ENCODE measurements at places on chromosomes 7 and 10.

DNA sequence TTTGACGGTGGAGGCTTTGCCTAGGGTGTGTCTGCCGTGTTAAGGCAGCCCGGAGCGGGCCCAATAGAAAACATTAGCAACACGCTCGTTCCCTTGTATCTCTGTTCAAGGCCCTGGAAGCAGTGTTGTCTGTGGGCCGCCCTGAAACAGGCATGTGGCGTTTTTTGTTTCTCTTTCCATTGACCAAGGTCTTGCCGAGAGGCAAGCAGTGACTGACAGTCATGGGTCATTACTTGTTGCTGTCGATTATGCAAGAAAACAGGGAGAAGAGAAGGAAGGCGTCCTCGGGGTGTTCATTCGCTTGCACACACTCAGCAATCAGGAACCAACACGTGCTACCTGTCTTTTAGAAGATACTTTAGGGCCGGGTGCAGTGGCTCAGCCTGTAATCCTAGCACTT lies 92.5 kb downstream of the EZH2 start:
- DNase-seq = no peak

DNA sequence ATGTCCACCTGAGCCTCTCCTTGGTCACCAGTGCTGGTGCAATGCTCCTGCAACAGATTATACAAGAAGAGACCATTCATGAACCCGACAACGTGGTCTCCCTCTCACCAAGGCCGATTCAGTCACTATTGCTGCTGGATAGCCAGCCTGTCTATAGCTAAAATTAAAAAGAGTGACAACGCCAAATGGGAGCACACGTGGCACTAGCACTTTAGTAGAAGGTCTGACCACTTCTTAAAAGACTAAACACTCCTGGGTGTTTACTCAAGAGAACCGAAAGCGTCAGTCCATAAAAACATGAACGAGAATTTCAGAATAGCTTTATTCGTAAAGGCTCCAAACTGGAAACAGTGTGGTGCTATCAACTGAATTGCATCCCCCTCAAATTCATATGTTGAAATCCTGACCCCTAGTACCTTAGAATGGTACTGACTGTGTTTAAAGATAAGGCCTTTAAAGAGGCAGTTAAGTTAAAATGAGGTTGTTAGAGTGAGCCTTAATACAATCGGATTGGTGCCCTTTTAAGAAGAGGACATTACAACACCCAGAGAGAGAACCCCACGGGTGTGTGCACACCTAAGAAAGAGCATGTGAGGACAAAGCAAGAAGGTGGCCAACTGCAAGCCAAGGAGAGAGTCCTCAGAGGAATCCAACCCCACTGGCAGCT lies 4.4 kb upstream of the GALNTL5 start:
- no peak for DNase-seq

GRCh38 chr7:7790041-7790741 lies 71.8 kb upstream of the RPA3 start:
- no peak for DNase-seq

GRCh38 chr7:14023838-14024237 lies 34.4 kb upstream of the ETV1 start:
- DNase-seq = no peak

- no peak for DNase-seq
These were observed 1.6 kb downstream of the SEPHS1 start for GRCh38 chr10:13346283-13347042.

GRCh38 chr7:55477781-55478374 lies 94.4 kb downstream of the VOPP1 start:
- DNase-seq = no peak

- DNase-seq = no peak
These were observed 146.1 kb upstream of the TMEM196 start for GRCh38 chr7:19919261-19920095.

All from activated naive CD4-positive, alpha-beta T cell (primary cell).